Sigmoid colon (tissue), 7 donors: ENCODE measurements at places on chromosomes 4 and X. TPM values are rescaled to one million over a fixed set of nuclear protein-coding genes. Genes with fewer than 3 reads are reported as not detected.

GRCh38 chrX:115363372-115363771 is 73.9 kb downstream of the LUZP4 start:
- DNase-seq: no peak

ENAM gene
- not detected for total RNA-seq

- DNase-seq: no peak
Observed at GRCh38 chr4:138162259-138162658, 79.9 kb downstream of the SLC7A11 start.

PABPC5 gene
- 4.6 TPM for total RNA-seq

DNA sequence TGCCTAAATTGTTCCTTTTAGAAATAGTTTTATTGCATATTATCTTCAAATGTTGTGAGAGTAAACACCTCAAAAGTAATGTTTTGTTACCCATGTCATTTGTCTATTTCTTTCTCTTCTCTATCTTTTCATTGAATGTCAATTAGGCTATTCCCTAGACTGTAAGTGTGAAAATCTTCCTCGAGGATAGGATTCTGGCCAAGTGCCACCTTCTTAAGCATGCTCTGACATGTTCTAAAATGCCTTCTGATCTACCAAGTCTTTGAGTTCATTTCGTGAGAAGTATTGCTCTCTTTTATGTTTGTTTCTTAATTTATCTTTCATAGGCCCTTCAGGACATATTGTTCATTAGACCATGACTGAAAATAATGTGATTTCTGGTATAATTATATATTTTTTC is 44.1 kb upstream of the TLL1 start:
- no peak for DNase-seq

GRCh38 chr4:5572114-5572513 is 136.2 kb downstream of the EVC2 start:
- DNase-seq: no peak

GRCh38 chrX:64925480-64925879 is 50.8 kb downstream of the ZC4H2 start:
- DNase-seq: no peak

TEX13C gene
- total RNA-seq: not detected

TLR10 gene
- 0.27 TPM for total RNA-seq

RAB41 gene
- not detected for total RNA-seq

- no peak for DNase-seq
Observed at GRCh38 chr4:121706595-121707021, 9.8 kb upstream of the ANXA5 start.

OTUD6A gene
- total RNA-seq: not detected

DNA sequence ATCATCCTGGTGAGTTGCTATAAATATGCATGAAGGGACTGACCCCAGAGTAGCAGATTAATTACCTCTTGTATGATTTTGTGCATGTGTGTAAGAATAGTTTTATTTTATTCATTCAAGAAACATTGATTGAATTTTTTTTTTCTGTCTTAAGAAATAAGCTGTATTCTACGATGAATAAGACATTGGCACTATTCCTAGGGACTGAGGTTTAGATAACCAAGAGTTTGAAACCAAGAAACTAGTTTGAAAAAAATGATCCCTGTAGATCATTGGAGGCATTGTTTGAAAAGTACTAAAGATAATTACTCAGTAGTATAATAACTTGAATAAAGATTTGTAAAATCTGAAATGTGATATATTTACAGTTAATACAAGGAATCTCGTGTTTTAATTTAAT is 1086.9 kb downstream of the PCDH7 start:
- no peak for DNase-seq

TIMM17B gene
- 46.3 TPM for total RNA-seq

WAS gene
- 5.2 TPM for total RNA-seq

GRCh38 chr4:55323375-55323774 is 22.7 kb upstream of the SRD5A3 start:
- no peak for DNase-seq

- DNase-seq: no peak
Observed at GRCh38 chr4:53189011-53189410, 176.8 kb downstream of the SCFD2 start.

GRCh38 chrX:11678158-11678557 is 12.4 kb upstream of the ARHGAP6 start:
- no peak for DNase-seq

DNA sequence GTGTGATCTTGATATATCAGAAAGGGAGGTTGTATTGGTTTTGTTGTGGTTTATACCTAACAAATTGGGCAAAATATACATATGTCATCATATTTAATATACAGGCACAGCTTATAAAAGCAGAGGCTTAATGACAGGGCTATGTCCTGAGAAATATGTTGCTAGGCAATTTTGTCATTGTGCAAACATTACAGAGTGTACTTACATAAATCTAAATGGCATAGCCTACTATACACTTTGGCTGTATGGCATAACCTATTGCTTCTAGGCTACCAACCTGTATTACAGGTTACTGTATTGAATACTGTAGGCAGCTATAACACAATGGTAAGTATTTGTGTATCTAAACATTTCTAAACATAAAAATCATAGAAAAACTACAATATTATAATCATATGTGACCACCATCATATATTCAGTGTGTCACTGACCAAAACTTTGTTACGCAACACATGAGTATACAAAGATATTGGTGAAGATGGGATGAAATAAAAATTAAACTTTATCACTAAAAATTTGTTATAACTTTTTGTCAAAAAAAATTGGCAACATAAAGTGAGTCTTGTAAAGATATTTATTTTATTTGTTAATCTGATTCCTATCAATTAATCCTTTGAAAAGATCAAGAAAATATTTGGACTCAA is 414.0 kb upstream of the HS3ST1 start:
- DNase-seq: no peak

CFAP47 gene
- total RNA-seq: not detected

IL2RG gene
- total RNA-seq: 3.2 TPM

DIAPH2 gene
- 21.7 TPM for total RNA-seq

DNA sequence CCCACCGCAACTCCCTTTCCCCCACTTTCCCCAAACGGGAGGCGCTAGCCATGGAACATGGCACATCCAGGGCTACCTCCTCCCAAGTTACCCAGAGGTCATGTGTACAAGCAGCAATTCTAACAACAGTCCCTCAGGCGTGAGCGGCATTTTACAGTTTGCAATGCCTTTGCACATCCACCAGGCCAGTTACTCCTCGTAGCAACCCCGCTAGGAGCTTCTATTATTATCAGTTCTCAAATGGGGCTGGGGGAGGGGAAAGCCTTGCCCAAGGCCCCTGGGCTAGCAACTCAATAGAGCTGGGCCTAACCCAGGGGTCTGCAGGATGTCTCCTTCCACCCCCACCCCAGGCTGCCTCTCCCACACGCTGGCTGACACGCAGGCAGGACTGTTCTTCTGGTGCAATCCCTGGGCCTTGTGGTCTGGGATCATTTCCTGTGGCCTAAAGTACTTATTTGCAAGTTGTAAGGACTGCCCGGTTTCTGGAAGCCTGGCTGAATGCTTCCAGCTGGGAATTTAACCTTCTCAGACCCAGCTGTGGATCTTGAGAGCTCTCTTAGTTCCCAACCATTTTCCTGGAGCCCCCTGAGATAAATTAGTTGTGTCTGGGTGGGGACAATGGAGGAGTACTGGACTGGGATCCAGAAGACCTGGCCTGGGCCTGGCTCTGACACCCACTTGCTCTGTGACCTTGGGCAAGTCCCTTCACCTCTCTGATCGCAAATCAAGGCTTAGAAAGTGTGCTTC is 27.7 kb downstream of the PJA1 start:
- DNase-seq: peak; percentile 72

KLF3 gene
- 37.4 TPM for total RNA-seq

GRCh38 chr4:175263537-175263936 is 345.4 kb downstream of the ADAM29 start:
- DNase-seq: no peak

GRCh38 chrX:136450050-136450830 is 37.5 kb upstream of the BRS3 start:
- no peak for DNase-seq

DNA sequence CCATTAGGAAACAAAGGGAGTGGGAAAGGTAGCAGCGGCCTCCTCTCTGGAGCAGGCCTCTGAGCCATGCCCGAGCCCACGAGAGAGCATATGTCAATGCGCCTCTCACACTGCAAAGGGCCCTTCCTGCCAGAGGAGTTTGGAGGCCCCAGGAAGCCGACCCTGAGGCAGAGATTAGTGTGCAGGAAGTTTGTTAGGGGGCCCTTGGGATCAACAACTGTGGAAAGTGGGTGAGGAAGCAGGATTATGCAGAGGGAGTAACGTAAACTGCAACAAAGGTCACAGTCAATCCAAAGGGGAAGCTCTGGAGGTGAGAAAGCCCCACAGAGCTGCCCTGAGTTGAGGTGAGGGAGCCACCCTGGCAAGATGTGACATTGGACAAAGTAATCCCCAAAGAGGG is 17.4 kb downstream of the RTL5 start:
- DNase-seq: no peak

DNA sequence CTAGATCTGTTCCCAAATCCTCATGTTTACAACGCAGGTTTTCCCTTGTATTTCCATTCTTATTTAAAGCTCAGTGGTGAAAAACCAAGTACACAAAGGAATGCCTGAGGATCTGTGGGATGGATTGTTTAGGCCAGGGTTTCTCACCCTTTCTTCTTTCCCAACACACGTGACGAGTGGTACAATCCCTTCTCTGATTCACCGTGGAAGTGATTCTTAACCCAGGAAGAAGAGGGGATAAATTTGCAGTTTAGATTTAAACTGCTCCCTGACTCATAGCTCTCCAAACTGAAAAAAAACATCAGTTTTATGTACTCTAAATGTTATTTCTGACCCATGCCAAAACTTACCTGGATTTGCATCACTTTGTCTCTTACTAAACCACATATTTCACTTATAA is 17.0 kb downstream of the PAQR3 start:
- DNase-seq: no peak

GRCh38 chrX:71565474-71566041 is 12.7 kb upstream of the GCNA start:
- no peak for DNase-seq

GRCh38 chrX:24485323-24485722 is 20.2 kb downstream of the PDK3 start:
- no peak for DNase-seq

GRCh38 chr4:145452447-145453162 is 29.0 kb upstream of the SMAD1 start:
- no peak for DNase-seq

MAGEA3 gene
- total RNA-seq: not detected

VCX3A gene
- total RNA-seq: not detected

GRCh38 chr4:134178706-134179105 is 22.9 kb downstream of the PABPC4L start:
- no peak for DNase-seq

GRCh38 chrX:107723511-107723910 is 52.1 kb downstream of the TSC22D3 start:
- no peak for DNase-seq

- DNase-seq: no peak
Observed at GRCh38 chr4:26732356-26732755, 128.3 kb upstream of the STIM2 start.

- DNase-seq: no peak
Observed at GRCh38 chrX:18172970-18173369, 47.7 kb downstream of the BEND2 start.
